ENCODE measurements at places on chromosomes 12 and 14.

DNA sequence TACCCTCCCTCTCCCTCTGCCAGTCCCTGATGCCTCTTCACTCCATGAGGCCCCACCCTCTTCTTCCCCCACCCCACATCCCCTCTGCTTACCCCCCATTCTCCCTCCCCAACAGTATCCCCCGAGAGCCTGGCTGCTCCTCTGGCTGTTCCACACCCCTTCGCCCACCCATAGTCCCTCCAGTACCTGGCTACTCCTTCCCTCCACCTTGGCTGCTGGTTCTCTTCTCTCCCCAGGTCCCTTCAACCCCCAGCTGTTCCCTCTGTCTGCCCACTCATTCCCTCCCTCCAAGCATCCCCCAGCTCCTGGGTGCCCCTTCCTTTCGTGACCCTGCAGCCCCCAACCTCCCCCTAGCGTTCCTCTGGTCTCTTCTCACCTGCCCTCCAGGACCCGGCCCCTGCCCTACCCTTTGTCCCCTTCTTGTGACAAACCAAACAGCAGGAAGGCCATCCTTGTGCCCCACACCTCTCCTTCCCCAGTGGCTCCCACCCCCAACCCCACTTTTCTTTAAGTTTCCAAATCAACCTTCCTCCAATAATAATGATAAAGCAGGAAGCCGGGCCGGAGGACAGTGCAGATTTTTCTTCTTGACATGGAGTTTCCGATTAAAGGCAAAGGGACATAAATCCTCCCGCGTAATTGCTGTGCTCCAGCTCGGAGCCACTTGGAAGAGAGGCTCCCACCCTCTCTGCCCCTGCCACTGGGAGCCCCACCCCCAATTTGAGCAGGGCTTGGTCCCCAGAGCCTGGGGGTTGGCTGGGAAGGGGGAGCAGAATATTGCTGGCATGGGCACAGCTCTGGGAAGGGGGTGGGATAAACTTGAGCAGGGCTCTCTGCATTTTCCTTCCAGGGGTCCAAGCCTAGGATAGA, 40.0 kb downstream of the SMUG1 start:
- DNase-seq = no peak

- DNase-seq = no peak
These were observed 62.0 kb upstream of the SCN8A start for GRCh38 chr12:51528852-51529650.

GRCh38 chr12:89933911-89934310, 225.3 kb upstream of the ATP2B1 start:
- DNase-seq = no peak

GRCh38 chr12:106914796-106915634, 40.7 kb upstream of the TMEM263 start:
- no peak for DNase-seq

DNA sequence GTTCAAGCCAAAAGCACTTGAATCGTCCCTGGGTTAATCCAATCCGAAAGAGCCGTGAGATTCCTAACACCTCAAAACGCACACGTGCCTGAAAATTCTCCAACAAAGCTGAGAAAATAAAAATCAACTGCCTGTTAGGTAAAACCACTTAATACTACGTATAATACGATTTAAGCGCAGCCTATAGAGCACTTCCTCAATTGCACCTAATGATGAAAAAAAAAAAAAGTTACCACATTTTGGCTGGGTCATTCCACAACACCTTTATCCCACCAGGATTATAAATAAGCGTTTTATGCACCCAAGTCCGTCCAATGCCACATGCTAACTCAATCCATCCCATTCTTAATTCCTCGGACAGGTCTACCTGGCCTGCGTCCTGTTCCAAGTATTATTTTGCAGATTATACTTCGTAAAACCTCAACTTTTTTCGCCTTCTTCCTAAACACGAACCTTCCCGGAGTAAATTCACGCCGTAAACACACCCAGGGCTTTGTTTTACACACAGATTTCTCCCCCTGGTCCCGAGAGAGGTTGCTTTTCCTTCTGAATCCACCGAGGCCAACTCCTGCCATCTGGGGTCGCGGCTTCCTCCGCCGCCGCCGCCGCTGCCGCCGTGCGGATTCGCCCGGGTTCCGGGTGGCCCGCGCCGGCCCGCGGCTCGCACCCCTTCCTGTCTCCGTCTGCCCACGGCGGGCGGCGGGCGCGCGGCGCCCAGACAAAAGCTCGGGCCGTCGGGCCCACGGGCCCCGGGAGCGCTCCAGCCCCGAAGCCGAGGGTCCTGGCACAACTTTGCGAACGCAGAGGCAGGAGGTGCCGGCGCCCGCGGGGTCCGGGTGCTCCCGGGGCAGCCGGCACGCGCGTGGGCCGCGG, 66.2 kb downstream of the RNF34 start:
- DNase-seq = no peak

- DNase-seq = no peak
These were observed 86.4 kb downstream of the EP400 start for GRCh38 chr12:132036063-132036683.

Measured in HT1080 (cell line).